ENCODE measurements at places on chromosomes 4 and X. TPM values are rescaled to one million over a fixed set of nuclear protein-coding genes. Genes with fewer than 3 reads are reported as not detected.

Gene USP51
- 0.13 TPM for total RNA-seq

Gene CEP44
- total RNA-seq, result 16.8 TPM

Gene GJB1
- not detected for total RNA-seq

Gene CXCL1
- 4.2 TPM for total RNA-seq

Gene TMEM35A
- not detected for total RNA-seq

Gene TRIM75
- not detected for total RNA-seq

Gene ACE2
- total RNA-seq, result not detected

Gene PIM2
- 6.8 TPM for total RNA-seq

Gene SULT1B1
- 0.13 TPM for total RNA-seq

Gene NRK
- not detected for total RNA-seq

Gene TMEM187
- 4.0 TPM for total RNA-seq

DNA sequence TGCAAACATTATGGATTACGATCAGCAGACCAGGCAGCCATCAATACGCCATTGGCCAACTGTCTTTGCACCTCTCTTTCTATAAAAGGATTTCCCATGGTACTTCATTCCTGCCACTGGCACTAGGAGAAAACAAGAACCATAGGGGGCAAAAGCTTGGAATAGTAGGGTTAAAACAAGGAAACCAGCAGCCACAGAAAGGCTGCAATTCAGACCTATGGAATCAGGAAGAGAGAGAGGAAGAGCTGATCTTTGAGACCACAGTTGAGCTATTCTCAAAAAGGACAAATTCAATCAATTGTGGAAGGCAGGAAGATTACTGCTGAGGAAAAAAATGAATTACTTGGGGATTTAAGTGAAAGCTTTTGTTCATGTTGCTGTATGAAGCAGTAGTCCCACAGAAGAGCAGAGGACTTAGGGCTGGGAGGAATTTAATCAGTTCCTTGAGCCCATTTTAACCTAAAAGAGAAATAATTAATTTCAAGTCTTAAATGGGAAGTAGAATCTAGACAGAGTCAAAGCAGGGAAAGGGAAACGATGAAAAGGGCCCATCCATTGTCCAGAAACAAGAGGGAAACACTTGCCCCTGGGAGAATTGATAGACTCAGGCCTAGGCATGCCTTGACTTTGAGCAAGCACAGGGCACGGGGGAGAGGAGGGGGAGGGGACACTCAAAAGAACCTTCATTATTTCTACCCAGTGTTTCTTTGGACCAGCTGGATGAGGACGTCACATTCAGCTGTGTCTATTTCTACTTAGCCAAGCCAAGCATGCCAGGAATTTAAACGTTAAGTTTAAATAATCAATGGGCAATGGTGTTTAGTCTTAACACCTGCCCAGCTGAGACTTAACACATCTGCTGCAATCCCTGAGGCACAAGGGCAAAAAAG lies 50.7 kb downstream of the SCD5 start:
- peak; percentile 56 for DNase-seq

DNA sequence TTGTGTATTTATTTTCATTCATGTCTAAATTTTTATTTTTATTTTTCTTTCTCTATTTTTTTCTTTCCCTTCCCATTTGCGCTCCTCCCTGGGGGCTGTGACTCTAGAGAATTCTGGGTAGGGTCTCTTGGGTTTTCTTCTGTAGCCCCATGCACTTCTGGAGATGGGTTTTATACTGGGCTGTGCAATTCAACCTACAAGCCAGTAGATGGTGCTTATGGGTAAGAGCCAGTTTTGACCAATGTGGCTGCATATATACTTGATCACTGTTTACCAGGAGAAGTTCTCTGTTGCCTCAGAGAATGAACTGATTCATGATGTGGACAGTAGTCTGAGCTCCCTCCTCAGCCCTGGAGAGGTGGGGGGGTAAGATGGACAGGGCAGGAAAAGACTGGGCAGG lies 614.6 kb downstream of the PCDH19 start:
- peak; percentile 0 for DNase-seq

- no peak for DNase-seq
Observed at GRCh38 chr4:113016377-113016776, 33.1 kb upstream of the ANK2 start.

DNA sequence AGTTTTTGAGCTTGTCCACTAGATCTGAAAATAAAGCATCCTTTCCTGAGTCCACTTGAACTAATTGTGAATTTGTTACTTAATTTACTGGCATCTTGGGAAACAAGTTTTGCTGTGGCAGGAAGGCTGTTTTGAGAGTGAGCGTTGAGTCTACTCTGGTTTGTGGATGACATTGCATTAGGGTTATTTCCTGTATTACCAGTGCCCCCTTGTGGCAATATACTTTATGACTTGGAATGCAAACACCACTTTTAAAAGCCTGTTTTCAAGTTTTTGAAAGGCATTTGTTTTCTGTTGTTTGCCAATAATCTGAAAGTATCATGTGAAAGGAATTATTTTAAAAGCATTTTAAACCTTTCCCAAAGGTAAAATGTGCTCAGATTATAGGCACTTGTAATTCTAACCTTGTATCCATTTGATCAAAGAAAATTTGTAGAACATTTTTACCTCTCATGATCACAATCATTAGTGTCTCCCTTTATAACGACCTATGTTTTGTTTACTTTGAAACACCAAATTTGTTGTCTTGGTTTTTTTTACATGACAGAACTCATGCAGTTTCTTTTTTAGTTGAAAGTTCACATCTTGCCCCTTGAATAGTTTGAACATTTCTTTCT lies 18.0 kb upstream of the CYP2U1 start:
- peak; percentile 76 for DNase-seq

- peak; percentile 23 for DNase-seq
Observed at GRCh38 chrX:70132224-70132623, 1.0 kb upstream of the IGBP1 start.

GRCh38 chr4:185999207-185999606 lies 69.7 kb upstream of the TLR3 start:
- DNase-seq, result no peak

- peak; percentile 76 for DNase-seq
Observed at GRCh38 chr4:141455651-141456050, 180.7 kb upstream of the IL15 start.

DNA sequence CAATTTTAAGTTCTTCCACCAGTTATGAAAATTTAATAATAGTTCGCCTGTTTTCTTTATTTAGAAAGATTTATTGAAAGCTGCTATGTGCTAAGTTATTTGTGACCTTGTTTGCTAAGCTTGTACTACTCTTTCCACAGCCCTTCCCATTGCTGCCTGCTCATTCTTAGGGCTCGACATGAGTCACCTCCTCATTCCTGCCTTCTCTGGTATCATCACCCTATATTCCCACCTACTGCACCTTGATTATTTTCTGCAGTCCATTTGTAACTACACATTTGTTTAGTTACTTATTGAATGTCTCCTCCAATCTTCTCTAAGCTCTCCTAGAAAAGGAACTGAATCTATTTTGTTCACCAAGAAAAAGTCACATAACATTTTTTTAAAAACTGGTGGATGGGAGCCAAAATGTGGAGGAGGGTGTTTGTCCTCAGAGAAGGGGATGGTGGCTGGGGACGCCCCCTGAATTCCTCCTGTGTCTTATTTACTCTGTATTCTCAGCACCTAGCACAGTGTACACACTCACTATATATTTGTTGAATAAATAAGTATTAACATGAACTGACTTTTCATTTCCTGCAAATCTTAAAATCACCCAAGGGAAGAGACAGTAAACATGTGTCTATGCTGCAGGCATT lies 3.7 kb upstream of the RAB9A start:
- DNase-seq, result peak; percentile 74

DNA sequence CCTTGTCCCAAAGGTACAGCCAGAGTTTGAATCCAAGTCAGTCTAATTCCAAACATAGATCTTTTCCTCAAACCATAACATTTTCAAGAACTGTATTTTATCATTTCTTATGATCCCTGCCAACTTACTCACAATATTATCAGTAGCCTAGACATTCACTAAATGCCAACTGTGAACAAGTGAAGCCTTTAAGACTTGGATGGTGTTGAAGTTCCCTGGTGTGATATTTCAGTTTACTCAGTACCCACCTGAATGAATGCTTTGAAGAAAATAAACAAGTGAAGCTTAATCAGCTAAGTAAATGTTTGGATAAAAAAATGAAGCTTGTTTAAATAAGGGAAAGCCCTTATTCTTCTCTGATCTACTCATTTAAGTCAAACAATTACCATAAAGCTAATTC lies 1028.3 kb downstream of the DMD start:
- no peak for DNase-seq

GRCh38 chrX:134742573-134742972 lies 84.3 kb upstream of the PLAC1 start:
- no peak for DNase-seq

DNA sequence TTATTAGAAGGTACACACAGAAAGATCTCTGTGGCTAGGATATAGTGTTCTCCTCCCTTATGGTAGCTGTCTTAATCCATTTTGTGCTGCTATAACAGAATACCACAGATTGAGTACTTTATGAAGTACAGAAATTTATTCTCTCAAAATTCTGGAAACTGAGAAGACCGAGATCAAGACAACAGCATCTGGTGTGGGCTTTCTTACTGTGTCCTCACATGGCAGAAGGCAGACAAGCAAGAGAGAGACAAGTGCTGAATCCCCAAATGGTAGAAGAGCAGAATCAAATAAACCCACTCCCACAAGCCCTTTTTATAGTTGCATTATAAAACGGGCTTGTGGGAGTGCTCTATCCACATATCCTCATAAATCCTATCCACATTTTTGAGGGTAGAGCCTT lies 373.1 kb downstream of the GABRG1 start:
- DNase-seq, result no peak

DNA sequence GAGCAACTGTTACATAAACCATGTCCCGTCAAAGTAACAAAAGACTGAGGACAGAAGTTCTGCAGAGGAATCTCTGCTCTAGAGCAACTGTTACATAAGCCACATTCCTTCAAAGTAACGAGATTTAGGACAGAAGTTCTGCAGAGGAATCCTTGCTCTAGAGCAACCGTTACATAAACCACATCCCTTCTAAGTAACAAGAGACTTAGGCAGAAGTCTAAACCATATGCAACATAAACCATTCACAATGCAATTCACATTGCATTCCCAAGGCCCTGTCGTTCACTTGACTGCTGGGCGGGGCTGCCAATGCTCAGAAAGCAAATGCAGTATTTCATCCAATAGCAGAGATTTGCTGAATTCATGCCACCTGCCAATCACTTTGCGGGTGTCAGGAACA lies 124.4 kb upstream of the PUDP start:
- no peak for DNase-seq

DNA sequence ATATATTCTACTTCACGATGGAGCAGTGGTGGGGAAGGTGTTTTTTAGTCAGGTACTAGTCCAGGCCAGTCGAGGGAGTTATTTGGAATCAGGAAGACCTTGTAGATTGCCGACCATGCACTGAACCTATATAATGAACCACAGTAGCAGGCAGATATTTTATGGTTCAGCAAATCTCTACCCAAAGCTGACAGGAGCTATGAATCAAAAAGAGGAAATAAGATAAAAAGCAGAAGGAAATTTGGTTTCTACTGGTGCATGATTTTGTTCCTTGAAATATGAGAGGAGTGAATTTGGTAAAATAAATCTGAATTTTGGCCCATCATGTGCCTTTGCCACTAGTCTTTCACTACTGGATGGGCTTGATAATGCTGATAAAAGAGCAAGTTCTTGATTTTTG lies 924.3 kb upstream of the DIAPH2 start:
- no peak for DNase-seq

- peak; percentile 26 for DNase-seq
Observed at GRCh38 chr4:74292111-74292870, 16.0 kb upstream of the EPGN start.

DNA sequence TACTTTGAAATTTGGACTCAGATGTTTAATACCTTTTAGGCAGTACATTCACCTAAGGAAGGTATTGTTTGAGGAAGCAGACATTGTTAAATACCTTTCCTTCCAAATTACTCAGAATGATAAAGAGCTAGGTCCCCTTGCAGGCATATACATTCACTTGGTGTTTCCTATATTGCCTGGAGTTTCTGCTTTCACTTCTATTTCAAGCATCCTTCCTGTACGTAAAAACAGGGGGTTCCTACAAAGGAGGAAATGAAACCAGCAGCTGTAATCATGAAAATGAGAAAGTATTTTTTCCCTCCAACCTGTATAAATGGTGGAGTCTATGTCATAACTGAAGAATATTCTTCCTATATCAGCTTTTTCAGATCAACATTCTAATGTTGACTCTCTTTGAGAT lies 90.4 kb upstream of the RASGEF1B start:
- no peak for DNase-seq

GRCh38 chrX:39886282-39886681 lies 211.5 kb downstream of the BCOR start:
- DNase-seq, result no peak

DNA sequence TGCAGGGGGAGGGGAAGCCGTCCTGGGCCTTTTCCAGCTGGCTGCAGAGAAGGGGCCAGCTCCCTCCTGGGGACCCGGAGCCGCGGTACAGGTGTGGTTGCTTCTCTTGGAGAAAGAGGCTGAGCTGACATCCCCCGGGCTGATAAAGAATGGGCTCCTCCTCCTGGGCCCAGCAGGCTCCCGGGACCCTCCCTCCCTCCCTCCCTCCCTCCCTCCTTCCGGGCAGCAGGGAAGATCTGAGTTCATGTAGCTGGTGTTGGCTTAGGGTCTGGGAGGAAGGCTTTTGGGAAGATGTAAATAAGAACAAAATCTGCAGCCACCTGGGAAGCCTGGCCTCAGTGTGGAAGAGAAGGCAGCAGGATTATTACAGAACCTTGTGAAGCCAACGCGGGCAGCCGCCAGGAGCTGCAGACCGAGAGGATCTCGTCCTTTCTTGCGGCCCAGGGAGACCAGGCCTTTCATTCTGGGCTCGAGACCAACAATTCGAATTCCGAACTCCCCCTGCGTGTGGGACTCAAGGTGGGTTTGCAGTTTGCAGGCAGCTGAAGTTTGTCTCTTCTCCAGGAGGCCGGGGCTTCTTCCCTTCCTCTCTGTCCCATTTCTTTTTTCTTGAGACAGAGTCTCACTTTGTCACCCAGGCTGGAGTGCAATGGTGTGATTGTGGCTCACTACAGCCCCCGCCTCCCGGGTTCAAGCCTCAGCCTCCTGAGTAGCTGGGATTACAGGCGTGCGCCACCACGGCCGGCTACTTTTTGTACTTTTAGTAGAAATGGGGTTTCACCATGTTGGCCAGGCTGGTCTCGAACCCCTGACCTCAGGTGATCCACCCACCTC lies at the start of gene PLCXD1:
PLCXD1 (plus strand) TSS at position 216 of the 834 bp plus-strand sequence. CDS start 2,807 bp downstream, outside the sequence.
- DNase-seq, result no peak

DNA sequence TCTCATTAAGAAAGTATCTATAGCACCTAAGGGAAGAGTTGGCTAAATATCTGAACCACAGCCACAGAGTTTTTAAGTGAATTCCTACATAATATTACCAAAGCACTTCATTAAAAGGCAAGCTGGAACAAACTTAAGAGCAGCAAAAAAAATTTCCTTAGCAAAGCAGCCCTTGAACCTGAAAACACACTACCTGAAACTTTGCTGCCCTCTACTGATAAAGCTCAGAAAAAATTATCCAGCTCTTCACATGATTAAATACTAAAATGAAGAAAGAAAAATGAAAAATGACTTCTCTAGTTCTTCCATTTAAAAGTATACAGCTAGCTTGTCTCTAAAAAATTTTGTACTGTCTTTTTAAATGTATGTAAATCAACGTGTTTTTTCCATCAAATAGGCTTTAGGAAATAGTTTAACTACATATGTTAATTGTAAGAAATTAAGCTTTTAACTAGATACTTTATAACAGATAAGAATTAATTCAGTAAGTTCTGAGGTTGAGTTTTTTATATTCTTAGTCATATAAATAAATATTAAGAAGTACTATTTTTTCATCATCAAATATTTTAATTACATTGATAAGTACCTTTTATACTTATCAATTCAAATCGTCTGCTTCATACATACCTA lies 156.1 kb downstream of the STPG2 start:
- DNase-seq, result peak; percentile 60

GRCh38 chrX:3262901-3263300 lies 83.6 kb downstream of the MXRA5 start:
- DNase-seq, result peak; percentile 85
